ENCODE measurements at places on chromosomes 2 and 18.

DNA sequence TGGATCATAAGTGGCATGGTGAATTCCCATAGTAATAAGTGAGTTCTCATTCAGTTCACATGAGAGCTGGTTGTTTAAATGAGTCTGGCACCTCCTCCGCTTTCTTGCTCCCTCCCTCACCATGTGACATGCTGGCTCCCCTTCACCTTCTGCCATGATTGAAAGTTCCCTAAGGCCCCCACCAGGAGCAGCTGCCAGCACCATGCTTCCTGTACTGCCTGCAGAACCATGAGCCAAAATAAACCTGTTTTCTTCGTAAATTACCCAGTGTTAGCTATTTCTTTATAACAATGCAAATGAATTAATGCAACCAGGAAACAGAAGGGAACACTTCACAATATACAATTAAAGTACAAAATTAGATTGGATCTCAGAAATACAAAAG is 257.0 kb downstream of the MREG start:
- no peak for DNase-seq

GRCh38 chr18:51195451-51196117 is 1.9 kb downstream of the MEX3C start:
- peak; percentile 12 for DNase-seq

GRCh38 chr18:3652380-3653262 is 202.6 kb downstream of the TGIF1 start:
- peak; percentile 37 for DNase-seq

GRCh38 chr18:51491678-51492372 is 294.3 kb upstream of the MEX3C start:
- no peak for DNase-seq

GRCh38 chr18:79738581-79739439 is 58.9 kb upstream of the KCNG2 start:
- no peak for DNase-seq

GRCh38 chr2:230444832-230445231 is 28.8 kb downstream of the SP100 start:
- DNase-seq = no peak

DNA sequence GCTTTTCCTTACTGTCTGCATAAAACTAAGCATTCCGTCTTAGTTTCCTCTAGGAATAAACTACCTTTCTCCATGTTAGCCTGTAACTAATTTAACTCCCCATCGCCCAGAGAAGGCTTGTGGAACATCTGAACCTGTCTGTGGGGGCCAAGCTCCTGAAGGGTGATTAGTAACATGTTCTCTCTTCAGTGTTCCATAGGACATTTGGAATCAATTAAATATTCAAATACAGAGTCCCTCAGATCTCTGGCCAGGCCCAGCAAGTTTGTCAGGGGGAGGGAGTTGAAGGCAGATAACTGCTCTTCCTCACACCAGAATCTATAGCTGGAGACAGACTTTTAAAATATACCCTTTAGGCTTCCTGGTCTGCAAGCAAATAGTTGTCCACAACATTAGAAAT is 8.8 kb downstream of the RDH14 start:
- DNase-seq = no peak

DNA sequence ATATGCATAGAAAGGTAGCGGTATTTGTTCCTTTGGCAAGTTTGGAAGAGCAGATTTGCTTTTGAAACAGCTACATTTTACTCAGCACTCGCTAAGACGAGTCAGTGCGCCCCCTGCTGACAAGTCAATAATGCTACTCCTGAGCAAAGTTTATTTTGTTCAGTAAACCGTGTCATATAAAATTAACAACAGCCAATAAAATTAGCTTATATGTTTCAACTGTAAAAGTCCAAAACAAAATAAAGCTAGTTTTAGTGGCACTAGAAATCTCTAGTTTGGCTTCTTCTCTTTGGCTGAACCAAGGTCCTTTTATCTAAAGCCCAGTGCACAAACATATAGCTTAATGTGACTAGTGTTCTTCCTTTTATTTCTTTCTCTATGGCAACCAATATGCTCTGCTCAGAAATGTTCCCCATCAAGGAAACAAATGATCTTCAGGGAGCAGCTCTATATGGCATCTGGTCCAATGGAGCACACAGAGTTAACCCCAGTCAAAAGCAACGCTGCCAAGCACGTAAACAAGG is 4.2 kb upstream of the POU3F3 start:
- DNase-seq = peak; percentile 13

GRCh38 chr2:189157456-189157855 is 22.1 kb downstream of the COL5A2 start:
- DNase-seq = no peak

GRCh38 chr2:235939471-235939870 is 228.7 kb downstream of the GBX2 start:
- DNase-seq = no peak

DNA sequence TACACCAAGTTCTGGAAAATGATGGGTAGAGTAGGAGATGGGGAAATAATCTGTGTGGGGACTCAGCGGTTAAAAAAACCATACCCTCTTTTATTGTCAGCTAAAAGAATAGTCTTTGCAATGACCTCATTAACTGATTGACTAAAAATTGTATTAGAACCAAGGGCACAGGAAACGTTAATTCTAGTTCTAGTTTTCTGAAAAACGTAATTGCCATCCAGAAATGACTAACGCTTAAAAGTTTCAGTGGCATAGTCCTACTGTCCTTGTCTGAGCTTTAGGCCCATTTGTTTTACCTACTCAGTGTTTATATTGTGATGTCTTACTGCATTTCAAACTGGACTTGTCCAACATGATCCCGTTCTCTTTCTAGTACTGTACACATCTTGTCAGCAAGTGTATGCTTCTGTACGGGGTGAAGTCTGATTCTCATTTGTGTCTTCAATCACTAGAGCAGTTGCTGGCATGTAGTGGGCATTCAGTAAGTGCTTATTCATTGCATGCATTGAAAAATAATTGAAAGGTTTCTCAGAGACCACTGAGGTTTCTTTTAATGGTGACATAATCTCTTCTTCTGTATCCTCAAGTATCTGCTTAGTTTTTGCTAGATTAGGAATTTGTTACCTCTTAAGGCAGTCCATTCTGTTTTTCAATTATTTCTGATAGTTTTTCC is 81.5 kb downstream of the ZNF407 start:
- no peak for DNase-seq

- DNase-seq = no peak
These were observed 239.1 kb upstream of the BOD1L2 start for GRCh38 chr18:56907771-56908170.

GRCh38 chr2:169716938-169717690 is 16.5 kb upstream of the KLHL23 start:
- DNase-seq = no peak

DNA sequence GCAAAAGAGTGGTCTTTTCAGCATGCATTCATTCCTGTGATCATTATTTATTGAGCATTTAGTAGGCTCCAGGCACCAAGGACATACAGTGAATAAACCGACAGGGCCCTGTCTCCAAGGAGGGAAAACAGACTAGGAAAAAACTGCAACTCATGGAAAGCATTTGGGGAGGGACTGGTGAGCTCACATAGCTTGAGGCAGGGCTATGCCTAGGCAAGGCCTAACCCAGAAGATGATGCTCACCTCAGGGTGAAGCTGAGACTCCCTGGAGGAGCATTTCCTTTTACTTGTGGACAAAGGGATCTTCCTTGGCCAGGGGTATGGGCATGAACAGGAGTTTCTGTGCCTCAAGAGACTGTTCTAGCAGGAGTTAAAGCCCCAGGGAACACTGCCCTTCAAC is 3.9 kb downstream of the CXCR1 start:
- DNase-seq = no peak

DNA sequence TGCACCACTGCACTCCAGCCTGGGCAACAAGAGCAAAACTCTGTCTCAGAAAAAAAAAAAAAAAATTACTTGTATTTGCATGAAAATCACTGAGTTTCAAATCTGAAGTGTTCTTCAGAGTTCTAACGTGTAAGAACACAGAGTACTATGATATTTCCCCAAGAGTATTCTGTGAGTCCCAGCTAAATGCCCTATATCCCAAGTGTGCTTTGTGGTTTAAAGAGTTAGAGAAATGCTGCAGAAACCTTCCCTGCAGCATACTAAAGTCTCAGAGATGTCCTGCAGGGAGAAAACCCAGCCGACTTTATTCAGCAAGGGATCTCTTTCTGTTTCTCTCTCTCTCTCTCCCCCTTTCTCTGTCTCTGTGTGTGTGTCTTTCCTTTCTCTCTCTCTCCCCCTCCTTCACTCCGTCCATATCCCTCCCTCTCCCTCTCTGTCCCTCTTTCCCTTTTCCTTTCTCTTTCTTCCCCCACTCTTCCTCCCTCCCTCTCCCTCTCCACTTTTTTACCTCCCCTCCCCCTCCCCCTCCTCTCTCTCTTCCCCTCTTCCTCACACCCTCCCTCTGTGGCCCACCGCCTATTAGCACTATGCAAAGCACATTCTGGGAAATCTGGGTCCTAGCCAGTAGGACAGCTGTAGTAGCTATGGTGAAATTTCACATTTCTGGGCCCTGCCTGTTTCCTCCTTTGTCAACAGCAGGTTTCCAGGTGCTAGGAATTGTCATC is 54.2 kb downstream of the ACTR2 start:
- DNase-seq = no peak

DNA sequence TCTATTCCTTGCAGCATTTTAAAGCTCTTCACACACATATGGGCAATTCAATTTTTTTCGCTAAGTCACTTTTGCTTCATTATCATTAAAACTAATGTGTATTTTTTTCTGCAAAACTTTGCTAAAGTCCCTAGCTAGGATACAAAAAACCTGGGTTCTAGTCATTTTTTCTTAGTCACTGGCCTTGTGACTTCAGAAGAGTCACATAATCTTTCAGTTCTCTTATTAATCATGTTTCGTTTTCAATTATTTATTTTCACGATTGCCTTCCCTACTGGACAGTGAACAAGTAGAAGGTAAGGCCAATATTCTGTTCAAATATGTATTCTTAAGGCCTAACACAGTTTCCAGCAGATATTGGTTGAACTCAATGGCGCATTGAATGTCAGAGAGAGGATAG is 60.9 kb upstream of the CYRIA start:
- no peak for DNase-seq

DNA sequence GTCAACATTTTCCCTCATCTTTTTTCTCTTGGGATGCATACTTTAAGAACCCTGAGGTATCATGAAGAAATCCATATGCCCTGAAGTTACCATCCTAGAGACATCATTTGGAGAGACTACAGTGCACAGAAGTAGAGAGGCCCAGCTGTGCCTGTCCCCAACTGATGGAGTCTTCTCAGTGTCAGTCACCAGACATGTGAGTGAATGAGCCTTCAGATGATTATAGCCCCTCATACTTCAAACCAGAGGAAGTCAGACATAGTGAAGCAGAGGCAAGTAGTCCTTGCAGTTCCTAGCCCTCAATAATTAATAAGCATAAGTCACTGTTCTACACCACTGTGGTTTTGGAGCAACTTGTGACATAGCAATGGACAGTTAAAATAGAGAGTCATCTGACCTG is 194.4 kb upstream of the ITGA4 start:
- DNase-seq = no peak

DNA sequence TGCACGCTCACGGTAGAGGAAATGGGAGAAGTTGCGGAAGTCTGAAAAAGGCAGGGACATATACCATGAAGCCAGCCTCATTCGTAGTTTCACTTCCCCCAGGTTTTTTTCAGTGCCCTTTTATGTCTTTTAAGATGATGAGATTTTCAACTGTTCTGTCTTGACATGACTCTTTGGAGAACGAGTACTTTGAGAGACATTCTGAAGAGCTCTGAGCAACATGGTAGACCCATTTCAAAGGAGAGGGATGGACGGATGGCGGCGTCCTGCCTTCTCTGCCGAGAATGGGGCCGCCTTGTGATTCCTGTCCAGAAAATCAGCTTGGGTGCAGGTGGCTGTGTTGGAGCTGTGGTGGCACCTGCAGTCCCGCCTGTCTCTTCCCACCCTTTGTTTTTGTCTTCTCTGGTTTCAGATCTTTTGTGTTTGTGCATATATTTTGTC is 41.7 kb downstream of the SH3BP4 start:
- DNase-seq = no peak

- no peak for DNase-seq
These were observed 481.4 kb upstream of the CDH7 start for GRCh38 chr18:65269375-65269774.

DNA sequence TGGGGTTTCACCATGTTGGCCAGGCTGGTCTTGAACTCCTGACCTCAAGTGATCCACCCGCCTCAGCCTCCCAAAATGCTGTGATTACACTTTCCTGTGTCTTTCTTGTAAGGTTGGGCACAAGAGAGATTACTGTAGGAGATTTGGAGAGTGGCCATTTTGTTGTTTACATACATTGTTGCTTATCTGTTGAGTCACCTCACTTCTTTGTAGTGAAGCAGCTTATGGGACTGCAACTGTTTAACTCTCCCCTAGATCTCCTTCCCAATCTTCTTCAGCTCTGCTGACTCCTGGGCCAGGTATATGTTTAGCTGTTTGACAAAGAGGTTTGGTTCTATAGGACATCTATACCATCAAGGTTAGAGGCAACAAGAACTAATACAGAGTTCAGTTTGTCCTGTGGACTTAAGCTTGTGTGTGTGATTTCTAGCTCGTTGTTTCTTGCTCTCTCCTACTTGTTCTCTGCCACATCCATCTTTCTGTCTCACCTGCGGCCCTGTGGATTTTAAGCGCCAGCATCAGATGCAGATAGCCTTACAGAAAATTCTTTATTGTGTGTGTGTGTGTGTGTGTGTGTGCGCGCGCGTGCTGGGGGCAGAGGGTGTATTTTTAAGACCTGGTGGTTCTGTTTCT is 95.4 kb downstream of the HAUS1 start:
- no peak for DNase-seq

DNA sequence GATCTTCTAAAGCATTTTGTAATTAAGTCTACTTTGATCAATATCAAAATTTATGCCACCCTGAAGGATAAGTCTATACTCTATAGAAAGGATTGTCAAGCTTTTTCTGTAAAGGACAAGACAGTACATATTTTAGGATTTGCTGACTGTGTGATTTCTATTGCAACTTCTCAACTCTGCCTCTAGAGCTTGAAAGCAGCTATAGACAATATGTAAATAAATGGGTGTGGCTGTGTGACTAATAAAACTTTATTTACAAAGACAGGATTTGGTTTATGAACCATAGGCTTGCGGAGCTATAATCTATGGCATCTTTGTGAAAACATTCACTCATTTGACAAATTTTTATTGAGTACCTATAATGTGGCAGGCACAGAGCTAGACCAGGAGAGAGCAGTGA is 18.4 kb downstream of the UPP2 start:
- no peak for DNase-seq

- DNase-seq = no peak
These were observed 901.7 kb upstream of the LRRTM1 start for GRCh38 chr2:81206216-81206615.

GRCh38 chr18:56298935-56299334 is 339.5 kb downstream of the TXNL1 start:
- no peak for DNase-seq

GRCh38 chr2:241896746-241897201 is 27.2 kb downstream of the RTP5 start:
- DNase-seq = no peak

DNA sequence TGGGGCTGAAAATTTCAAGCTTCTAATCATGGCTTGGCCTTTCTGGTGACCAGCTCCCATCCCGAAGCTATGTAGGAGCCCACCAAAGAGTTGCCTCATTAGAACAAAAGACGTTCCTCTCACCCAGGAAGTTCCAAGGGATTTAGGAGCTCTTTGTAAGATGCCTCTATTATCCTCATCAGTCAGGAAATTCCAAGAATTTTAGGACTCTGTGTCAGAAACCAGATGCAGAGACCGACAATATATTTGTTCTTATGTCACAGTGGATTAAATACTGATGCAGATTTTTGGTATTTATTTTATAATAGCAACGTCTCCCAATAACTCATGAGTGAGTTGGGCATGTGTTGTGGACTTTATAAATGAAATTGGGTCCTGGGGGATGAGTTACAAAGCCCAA is 91.8 kb upstream of the SKOR2 start:
- DNase-seq = no peak

- DNase-seq = no peak
These were observed 97.0 kb upstream of the CD226 start for GRCh38 chr18:70044632-70045031.
